DMS 273 treated with DMSO at 0.1 percent for 48 hours (cell line): ENCODE measurements at places on chromosomes 2 and 18.
A peak's percentile ranks its signal among the peaks of the same experiment; 100 is the strongest.

DNA sequence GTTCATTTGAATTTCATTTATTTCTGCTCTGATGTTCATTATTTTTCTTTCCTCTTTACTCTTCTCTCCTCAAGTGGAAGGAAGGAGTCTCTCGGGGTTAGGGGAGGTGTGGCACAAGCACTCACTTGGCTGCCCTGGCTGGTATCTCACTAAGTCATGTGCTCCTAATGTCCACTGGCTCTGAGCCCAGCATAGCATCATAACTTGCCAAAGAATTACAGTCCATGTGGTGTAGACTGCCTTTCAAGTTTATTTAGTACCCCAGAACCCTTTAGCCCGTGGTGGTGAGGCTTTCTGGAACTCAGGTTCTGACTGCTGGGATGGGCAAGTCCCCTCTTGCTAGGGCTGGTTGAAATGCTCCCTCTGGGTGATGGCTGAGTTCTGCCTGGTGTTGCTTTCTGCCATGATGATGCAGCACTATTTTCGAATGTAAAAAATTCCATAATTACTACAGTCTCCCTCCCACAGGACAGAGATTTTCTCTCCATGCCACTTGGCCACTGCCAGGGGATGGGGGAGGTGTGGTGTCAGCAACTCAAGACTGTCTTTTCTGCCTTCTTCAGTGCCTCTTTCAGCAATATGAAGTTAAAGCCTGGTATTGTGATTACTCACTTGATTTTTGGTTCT lies 22.2 kb downstream of the SPAG16 start:
- DNase-seq, result peak; percentile 65

GRCh38 chr2:190726255-190726654 lies 77.4 kb downstream of the NAB1 start:
- no peak for DNase-seq

DNA sequence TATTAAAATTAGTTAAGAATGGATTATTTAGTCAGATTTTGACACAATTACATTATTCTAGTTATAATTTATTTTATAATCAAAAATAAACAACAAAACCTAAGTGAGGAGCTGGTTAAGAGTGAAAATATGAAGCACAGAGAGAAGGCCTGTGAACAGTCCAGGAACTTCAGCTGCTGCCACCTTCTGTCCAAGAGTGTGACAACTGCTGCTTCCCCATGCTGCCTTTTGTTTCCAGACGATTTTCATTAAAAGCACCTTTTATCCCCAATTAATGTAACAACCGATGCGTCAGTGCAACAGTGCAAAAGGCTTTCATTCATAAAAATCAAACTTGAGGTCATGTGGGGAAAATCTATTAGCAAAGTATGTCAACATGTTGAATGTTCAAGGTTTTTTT lies 363.6 kb downstream of the CTNNA2 start:
- DNase-seq, result no peak

GRCh38 chr2:101893681-101894381 lies 97.9 kb upstream of the IL1R2 start:
- no peak for DNase-seq

DNA sequence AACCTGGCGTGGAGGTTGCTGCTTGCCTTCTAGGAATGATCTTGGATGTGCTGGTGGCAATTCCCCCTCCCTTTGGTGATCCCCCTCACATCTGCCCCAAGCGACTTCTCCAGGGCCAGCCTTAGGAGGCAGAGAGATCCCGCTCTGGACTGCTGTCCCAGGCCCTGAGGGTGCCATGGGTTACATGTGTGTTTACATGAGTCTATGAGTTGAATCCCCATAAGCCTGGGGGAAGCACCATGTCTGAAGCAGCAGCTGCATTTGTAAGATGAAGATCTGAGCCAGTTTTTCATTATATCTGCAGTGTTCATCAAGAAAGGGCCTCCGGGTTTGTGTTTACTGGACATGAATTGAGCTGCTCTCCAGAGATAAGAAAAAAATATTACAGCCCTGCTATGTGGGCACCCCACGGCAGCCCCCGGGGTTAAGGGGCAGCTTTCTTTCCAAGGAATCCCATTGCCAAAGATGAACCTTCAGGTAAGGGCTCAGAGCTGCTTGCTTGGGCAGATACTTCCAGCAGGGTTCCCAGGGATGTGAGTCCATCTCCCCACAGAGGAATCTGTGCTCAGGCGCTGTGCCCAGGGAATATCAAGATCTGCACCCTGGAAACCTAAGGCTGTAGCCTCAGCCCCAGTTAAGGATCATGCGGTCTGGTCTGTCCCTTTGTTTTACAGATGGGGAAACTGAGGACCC lies 46.0 kb downstream of the MRPS5 start:
- DNase-seq, result no peak

DNA sequence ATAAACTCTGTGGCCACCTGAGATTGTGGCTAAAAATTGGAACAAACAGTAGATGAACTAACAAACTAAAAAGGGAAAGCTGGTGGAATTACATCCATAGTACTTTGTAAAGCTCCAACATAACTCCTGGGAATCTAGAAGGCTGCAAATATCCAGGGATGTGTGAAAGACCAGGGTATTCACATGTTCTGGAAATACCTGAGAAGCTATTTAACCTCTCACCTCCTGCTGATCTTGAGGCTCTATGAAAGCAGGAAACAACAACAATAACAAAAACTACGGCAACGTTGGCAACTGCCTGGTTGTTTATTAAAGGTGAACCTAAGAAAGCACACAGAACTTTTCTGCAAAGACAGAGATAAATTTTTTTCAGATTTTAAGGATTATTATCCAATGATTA lies 171.3 kb downstream of the CCDC178 start:
- DNase-seq, result no peak

GRCh38 chr2:181354626-181355025 lies 102.6 kb upstream of the ITGA4 start:
- no peak for DNase-seq

DNA sequence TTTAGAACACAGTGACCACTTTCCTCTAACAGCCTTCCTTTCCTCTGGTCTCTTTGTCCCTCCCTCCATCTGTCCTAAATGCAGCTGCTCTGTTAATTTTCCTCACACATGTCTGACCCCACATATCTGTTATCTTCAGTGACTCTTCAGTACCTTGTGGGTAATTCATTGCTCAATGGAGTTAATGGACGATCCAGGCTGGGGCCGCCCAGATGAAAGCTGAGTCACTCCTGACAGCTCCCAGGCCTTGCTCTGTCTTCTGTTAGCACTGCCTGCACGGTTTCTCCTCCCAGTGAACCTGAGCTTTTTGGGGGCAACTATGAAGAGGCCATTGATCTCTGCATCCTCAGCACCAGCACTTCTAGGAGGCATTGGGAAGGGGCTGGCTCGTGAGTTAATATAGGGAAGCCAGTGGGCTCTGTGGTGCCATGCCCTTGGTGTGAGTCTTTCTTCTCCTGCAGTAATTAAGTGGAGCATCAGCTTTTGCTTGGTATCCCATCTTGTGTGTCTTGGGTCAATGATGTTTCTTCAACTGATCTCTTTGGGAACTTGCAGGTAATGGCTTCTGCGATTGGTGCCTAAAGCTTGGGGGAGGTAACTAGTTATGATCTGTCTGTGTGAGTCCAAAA lies 67.3 kb downstream of the SNORC start:
- no peak for DNase-seq

DNA sequence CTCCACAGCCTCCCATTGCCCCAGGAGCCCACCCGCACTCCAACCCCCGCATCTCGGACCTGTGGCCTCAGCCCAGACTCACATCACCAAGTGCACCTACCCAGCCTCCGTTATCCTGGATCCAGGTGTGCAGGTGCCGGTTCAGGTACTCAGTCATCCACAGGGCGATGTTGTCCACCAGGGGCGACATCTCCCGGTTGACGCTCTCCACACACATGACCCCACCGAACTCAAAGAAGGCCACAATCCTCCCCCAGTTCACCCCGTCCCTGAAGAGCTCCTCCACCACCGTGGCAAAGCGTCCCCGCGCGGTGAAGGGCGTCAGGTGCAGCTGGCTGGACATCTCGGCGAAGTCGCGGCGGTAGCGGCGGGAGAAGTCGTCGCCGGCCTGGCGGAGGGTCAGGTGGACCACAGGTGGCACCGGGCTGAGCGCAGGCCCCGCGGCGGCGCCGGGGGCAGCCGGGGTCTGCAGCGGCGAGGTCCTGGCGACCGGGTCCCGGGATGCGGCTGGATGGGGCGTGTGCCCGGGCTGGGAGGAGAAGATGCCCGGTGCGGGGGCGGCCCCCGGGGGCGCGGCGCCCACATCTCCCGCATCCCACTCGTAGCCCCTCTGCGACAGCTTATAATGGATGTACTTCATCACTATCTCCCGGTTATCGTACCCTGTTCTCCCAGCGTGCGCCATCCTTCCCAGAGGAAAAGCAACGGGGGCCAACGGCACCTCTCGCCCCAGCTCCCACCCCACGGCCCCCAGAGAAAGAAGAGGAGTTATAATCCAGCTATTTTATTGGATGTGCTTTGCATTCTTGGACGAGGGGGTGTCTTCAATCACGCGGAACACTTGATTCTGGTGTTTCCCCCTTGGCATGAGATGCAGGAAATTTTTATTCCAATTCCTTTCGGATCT lies 1.3 kb downstream of the BCL2 start:
- no peak for DNase-seq

GRCh38 chr2:226452768-226453167 lies 346.9 kb downstream of the IRS1 start:
- DNase-seq, result no peak

DNA sequence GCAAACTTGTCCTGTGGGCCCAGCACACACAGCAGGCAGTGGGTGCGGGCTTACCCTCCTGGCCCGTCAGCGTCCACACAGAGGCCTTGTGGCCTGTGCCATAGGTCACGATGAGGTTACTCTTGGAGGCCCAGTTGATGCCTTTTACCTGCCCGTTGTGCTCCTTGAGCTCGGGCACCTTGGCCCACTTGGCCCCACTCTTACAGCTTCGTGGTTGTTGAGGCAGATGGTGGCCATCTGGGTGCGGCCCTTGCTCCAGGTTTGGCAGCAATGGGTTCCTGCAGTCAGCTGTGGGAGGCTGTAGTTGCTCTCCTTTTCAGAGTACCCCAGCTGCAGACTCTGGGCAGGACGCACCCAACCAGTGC lies 45.5 kb upstream of the PTH2R start:
- DNase-seq, result peak; percentile 57

DNA sequence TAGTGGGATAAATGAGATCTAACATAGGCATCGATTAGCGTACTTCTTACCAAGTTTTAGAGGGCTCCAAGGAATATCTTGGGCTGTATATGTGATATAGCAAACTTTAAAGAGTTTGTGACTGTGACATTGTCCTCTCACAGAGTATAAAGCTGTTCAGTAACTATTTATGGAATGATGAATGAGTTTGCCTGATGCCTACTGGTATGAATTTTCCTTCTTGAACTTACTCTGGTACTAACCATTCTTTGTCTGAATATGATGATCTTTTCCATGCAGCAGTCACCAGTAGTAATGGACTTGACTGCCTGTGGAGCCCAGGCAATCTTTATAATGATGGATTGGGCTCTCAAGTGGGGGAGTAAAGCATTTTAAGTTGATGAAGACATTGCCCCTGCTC lies 120.5 kb downstream of the PARD3B start:
- DNase-seq, result no peak

DNA sequence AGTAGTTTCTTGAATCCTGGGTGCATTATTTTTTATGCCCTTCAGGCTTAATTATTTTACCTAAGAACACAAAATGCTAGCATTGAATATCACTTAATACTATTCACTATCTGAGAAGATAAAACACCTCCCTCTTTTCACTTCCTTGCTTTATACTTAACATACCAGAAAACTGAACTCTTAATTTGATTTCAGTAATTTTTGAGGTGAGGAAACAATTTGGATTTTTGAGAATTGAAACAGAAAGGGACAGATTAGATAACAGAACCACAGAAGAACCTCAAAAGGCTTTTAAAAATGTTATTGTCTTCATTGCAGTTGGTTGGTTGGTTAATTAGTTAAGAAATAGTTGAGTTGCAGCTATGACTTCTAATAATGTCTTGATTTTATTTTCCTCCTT lies 69.5 kb downstream of the GPD2 start:
- DNase-seq, result no peak

DNA sequence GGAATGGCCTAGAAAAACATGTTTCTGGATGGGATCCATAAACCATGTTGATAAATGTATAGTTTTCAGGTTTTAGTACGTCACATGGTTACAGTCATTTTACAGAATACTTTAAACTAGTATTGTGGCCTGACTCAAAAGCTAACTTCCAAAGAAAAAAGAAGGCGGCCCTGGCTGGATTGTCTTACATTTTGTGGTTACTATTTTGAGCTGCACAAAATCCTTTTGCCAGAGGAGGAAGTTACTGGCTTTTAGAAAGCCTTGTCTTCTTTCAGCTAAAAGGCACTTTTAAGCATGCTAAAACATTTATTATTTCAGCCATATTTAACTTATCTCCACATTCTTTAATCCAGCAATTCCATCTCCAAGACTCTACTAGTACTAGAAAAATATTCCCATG lies 227.9 kb downstream of the CDH2 start:
- no peak for DNase-seq

DNA sequence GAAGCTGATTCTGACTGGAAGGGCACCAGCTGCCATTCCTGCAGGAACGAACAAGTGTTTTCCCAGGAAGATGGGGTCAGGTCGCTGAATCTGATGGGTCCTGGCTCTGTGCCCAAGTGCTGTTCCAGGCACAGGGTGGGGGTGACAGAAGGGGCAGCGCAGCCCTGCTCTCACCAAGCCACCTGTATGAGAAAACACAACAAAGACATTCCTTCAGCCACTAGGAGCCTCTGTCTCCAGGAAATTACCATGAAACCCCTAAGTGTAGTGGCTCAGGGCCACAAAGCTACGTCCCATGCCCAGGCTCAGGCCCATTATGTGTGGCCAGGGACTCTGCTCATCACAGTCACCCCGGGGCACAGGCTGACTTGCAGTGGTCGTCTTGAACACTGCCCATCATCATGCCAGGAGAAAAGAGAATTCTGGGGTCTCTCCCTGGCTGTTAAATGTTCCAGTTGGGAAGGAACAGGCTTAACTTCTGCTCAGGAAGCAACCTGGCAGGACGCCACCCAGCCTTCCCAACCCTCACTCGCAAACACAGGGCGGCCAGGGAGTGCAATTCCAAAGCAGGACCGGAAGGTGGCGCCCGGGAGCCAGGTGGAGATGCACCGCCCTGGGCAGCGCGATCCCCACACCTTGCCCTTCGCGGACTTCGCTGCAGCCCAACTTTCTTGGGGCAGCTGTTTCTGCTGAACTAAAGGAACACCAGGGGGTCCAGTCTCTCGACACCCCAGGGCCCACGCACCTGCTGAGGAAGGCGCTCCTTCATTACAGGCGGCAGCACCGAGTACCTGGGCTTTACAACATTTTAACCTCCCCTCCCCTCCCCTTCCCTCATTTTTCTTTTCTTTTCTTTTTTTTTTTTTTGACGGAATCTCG lies 11.0 kb upstream of the SFTPB start:
- DNase-seq, result peak; percentile 70

- no peak for DNase-seq
Observed at GRCh38 chr2:113981404-113982134, 91.7 kb downstream of the ACTR3 start.

DNA sequence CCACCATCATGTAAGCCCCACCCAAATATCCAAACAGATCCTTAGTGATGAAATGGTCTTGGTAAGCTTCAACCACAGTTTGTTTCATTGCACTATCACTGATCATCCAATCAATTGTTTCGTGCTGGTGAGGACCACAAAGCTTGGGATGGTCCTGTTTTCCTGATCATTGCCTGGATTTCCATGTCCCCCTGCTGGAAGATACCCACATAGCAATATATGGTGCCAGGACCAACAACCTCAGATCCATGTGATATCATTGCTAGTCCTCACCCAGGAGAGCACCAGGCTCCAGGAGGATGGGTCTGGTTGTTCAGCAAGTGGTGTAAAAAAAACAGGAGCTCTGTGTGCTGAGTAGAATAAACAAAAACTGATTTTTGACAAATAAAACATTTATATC lies 206.5 kb upstream of the SH3BP4 start:
- DNase-seq, result no peak
